ENCODE measurements at places on chromosomes 5 and 9.

GRCh38 chr5:33850100-33850594, 41.6 kb downstream of the ADAMTS12 start:
- DNase-seq: no peak

DNA sequence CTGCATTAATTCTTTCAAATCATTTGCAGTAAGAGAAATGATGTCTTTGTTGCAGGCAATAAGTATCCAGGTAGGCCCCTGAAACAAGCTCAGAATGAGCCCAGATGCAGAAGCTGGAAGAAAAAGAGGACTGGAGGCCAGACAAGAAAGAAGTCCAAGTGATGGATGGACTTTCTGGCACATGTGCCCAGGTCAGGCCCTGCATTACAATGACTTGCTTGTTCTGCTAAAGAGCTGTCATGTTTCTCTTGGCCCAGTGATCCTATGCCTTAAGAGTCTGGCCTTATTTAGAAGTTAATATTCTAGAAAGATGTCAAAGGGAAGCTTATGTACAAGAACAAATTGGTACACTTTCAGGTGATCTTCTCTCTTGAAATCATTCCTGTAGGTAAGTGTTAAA, 64.8 kb downstream of the DPYSL3 start:
- no peak for DNase-seq

GRCh38 chr5:179114756-179115155, 54.6 kb downstream of the ZNF354C start:
- DNase-seq: peak; percentile 7

DNA sequence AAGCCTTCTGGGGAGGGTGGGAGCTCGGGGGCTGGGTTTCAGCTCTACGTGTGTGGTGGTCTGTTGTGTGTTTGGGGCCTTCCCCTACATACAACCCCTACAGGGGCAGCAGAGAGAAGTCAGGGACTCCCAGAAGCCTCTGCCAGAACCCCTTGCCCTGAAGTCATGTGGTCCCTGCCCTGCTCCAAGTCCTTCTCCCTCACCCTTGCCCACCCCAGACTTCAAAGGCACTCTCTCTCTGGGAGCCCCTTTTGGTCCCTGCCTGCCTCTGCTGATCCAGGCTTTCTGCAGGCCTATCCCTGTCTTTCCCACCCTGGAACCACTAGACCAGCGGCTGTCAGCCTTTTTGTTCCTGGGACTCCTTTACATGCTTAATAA, 61.1 kb upstream of the PSD2 start:
- no peak for DNase-seq

- no peak for DNase-seq
Measured at GRCh38 chr5:175700991-175701390, 43.1 kb downstream of the HRH2 start.

GRCh38 chr5:167730656-167731055, 560.8 kb upstream of the WWC1 start:
- no peak for DNase-seq

- DNase-seq: no peak
Measured at GRCh38 chr5:98713027-98713426, 60.4 kb upstream of the RGMB start.

DNA sequence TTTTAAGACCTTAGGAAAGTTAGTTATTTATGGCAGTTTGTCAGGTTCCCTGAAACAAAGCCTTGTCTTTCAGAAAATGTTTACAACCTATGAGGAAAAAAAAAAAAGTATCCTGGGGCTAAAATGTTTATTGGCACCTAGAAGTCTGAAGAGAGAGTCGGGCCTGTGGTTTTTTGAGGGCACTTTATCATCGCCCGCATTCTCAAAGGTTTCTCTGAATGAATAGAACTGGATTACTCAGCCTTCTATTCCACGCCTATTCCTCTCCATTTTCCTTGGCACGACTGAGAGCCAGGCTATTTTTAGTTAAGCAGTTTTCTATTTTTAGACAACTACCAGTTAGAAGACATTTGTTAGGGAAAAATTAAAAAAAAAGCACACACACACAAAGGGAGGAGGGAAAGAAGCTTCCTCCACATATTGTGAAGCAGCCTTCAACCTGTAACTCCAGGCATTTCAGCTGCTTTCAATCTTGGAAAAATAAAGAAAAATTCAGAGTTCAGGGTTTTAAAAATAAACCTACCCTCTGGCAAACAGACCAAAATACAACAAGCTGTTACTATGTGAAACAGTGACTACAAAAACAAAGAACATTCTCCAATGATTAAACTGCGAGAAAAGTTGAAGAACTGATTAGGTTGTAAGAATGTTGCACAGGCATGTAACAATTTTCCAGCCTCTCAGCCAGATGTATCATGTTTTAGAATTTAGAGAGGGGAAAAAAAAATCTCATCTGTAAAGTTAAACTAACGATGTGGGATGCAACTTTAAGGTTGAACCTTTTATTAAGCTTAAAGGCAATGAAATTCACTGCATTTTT, 97.0 kb downstream of the MEF2C start:
- DNase-seq: no peak

DNA sequence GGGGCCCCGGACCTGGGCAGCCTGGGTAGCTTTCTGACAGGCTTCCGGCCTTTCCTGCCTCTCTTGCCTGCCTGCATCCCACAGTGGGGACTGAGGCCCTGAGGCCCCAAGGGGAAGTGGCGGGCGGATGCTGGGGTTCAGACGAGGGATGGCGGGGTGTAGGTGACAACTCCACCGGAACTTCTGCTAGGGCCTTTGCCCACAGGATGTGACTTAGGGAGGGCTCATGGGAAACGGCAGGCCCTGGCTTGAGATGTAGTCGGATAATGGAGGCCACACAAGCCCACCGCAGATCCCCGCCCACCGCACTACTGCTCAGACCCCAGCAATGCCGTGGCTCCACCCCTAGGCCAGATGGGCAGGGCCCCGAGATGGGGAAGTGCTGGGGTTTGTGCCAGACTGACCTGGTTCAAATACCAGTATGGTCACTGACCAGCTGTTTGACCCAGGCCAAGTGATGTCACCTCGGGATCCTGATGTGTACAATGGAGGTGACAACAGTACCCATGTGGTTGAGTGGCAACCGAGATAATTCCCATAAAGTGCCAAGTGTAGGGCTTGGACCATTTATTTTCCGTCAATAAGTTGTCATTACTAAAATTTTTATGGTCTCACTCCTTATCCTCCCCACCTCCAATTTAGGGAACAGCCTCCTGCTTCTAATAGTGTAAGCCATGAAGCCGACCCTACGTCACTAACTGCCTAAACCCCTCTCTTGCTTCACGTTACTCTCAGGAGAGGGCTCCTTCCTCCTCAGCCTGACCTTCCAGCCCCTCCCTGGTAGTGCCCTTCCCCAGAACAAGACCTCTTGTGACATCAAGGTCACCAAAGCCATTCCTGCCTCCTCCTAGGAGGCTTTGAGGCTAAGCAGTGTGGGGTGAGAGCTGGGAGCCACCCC, 2.5 kb upstream of the CDK9 start:
- no peak for DNase-seq

DNA sequence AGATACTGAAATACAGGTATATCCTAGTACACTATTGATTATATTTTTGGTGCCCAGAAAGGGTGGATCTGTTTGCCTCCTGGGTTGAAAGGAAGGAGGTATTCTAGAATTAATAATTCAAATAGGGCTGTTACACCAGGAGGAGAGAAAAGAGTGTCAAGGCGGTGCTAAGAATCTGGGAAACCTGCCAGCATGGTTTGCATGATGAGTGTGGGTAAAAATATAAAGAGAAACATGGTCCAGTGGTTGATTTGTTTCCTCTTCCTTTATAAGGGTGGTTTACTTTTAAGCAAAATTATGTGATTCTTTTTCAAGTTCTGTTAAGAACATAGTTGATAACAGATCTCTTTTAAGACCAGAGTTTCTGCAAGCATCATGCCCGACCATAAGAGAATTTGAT, 69.4 kb upstream of the NFIB start:
- no peak for DNase-seq

Data from D341Med (cell line).